ENCODE measurements at places on chromosomes 2 and 18.

DNA sequence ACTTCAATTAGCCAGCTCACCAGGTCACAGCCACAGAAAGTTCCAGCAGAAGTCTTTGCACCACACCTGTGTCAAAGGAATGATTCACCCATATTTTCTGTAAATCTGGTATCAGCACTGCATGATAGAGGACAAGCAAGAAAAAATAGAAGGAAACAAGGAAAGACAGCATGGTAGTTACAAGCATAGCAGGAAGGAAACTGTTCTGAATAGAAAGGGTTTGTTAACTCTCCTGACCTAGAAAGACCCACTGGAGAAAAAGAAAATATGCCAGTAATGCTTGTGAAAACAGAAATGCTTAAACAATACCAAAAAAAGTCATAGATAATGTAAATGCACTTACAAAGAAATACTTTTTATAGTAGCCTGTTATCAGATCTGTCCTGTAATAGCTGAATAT, 40.8 kb downstream of the SCRN3 start:
- no peak for DNase-seq

GRCh38 chr2:99861376-99861760, 281.0 kb downstream of the AFF3 start:
- no peak for DNase-seq

GRCh38 chr2:171159372-171160118, 1.1 kb downstream of the TLK1 start:
- peak; percentile 86 for DNase-seq

DNA sequence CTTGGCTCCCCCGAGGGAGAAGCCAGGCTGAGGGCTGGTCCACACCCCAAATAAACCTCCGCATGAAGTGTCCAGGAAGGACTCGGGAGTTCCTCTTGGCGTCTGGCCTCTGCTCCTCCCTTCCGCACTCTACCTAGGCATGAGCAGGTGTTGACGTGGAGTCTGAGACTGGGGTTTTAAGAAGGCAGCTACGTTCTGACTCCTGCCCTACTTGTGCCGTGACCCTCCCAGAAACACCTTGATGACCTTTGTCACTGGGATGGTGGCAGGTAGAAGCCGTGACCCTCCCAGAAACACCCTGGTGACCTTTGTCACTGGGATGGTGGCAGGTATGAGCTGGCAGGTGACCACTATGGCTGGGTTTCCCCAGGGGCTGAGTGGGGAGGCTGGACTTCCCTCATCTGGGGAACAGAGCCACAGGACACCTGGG, 54.8 kb downstream of the HS6ST1 start:
- no peak for DNase-seq

DNA sequence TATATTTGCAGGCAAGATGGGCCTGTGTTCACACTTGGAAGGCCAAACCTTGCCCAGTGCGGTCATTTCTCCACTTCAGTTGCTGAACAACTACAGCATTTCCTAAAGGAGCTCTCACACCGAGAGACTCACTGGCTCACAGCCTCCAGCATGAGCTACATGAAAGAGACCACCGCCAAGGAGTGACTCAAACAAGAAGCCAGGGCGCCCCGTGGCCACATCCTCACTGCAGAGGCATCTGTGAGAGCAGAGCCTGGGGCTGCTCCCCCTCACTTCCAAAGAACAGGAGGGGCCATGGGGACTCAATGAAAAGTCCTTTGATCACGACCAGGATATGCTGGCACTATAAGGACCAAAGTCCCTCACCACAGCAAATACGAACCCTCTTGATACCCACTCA, 50.0 kb downstream of the TMEM163 start:
- DNase-seq = no peak

GRCh38 chr2:451495-451894, 163.6 kb upstream of the ALKAL2 start:
- DNase-seq = no peak

DNA sequence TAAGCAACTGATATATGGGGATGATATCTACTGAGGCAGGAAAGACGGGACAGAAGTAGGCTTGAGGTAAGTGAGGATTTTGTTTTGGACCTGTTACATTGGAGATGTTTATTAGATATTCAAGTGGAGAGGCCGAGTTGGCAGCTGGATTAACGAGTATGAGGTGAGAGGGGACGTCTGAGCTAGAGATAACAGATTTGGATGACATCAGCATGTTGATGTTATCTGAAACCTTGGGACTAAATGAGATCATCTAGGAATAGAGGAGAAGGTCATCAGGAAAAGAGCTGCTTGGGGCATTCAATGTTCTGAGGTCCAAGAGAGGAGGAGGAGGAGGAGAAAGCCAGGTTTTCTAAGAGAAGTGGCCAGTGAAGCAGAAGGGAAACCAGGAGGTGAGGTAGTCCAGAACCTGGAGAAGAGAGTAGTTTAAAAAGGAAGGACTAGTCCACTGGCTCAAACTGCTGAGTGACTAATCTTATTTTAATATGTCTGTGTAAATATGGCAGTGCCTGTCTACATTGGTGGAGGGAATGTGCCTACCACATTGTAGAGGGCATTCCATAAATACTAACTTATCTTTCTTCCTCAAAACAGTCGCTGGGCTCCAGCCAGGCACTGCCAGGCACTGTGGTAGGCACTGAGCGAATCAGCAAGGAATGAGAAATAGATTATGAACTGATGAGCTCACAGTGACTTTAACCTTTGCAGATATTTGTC, 488.3 kb downstream of the DLGAP1 start:
- peak; percentile 63 for DNase-seq

DNA sequence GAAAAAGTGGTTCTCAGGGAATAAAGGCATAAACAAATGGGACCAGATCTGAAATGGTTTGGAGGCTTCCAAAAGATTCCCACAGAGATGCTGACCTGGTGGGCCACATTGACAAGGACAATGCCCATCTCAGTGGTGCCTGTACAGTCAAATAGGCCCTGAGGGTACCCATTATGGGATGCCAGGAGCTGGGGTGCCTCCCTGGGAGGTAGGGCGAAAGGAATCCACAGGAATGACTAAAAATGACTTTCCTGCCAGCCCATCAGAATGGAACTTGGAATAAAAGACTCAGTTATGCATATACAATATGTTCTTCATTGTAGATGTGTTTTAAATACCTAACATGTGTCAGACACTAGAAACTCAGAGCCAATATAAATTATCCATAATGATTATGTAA, 248.5 kb downstream of the RNF144A start:
- peak; percentile 5 for DNase-seq
